ENCODE measurements at places on chromosomes 11 and 22.

DNA sequence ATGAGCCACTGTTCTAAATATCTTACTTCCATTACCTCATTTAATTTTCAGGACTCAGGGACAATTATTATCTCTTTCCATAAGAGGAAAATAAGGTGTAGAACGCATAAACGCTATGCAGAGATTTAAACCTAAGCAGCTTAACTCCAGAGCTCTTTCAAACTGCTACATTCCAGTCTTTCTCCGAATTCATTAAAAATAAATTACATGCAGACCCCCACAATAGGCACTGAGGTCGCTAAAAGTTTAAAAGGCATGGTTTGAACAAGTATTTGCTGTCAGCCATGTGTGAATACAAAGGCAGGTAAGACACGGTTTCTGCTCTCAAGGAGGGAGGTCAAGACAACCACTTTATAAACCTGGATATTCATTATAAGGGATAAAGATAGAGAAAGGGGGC lies 983 bp downstream of the NARS2 start:
- DNase-seq: no peak

DNA sequence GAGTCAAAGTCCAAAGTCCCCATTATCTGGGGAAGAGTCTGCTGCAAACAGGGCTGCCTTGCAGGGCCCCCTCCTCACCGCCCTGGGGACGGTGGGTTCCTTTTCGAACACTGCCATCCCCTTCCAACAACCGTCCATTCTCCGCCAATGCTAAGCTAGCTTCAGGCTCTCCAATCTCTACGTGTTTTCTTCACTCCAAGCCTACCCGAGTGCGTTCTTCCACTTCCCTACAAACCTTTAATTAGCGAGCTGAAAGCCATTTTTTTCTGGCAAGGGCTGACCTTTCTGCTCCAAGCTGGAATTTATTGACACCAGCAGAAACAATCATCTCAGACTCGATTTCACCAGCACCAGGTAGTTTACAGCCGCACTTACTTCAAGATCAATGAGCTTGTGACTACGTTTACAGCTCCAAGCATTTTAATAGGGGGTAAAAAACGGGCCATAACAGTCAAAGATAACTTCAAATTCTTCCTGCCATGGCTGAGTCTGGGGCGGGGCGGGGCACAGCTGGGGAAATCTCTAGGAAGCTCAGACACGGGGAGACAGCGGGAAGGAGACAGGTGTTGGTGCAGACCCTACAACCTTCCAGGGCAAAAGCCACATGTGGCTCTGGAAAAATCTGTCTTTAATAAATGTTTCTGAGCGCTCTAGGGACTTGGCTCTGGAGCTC lies 82.2 kb downstream of the PHF21B start:
- no peak for DNase-seq

DNA sequence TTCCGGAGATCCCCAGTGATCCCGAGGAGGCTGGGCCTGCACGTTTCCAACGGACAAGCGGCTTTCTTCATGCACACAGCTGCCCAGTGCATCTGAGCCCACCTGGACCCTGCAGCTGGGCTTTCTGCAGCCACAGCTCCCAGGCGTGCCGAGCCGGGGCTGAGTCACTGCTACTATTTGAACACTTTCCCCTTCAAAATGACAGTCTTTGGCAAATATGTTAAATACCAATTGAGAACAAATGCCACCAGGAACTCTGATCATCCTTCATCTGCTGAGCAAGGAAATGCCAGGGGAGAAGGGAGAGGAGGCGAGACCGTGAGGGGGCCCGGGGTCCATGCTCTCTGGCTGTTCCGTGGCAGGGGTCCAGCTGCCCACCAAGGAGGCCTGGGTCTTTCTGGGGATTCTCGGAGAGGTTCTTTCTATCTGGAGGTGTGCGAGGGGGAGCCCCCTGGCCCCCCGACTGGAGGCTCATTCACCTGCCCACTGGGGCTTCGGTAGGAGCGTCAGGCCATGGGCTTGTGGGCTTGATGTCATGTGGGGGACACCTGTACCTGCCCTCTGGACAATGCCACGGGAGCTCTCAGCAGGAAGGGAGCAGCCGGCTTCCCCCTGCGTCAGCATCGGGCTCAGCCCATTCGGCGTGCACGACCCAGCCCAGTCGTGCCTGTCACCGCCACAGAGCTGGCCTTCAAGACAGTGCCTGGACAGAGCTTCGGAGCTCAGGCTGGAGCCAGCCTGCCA lies 159.6 kb downstream of the CTTN start:
- DNase-seq: no peak

- no peak for DNase-seq
Measured at GRCh38 chr11:117517097-117517496, 189.4 kb downstream of the CEP164 start.

DNA sequence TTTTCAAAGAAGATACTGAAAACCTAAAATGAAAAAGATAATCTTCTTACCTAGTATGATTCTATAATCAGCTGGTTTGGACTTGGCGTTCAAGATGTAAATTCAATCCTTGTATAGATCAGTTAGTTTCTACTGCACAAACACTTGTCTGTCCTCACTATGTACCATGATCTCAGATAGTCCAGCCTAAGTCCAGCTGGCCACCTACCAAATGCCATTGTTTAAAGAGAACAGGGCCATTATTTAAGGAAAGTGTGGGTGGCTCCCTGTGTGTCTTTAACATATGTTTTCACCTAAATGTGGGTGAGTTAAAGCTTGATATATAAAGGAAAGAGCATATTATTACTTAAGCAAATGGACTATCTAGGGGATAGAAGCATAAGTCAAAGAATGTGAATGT lies 38.6 kb downstream of the BLID start:
- peak; percentile 52 for DNase-seq

DNA sequence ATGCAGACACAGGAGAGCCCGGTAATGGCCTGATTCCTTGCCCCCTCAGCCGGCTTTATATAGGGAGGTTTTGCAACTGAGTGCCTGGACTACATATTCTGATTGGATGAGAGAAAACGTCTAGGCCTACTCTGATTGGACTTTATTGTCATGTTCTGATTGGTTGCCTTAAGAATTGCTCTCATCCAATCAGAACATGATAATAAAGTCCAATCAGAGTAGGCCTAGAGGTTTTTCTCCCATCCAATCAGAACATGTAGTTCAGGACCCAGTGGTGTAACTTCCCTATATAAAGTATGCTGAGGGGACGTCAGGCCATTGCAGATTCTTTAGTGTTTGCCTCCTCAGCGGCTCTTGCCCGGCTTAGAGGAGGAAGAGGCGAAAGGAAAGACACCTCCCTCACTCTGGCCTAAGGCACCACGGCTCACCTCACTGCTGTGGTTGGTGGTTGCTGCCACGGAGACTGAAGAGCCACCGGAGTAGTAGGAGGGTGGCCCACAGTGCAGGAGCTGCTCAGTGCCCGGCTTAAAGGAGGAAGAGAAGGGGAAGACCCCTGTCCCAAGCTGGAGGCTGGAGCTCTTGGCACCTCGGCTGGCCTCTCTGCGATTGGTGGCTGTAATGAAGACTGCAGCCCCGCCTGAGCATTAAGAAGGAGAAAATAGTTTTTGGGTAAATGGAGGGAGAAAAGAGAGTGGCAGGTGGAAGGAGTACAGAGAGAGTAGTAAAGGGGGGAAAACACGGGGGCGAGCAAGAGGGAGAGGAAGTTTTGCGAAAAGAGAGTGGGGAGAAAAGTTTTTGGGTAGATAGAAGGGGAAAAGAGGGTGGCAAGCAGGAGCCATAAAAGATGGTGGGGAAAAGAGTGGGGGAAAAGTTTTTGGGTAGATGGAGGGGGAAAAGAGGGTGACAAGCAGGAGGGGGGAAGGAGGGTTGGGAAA lies 116.7 kb upstream of the SERPIND1 start:
- DNase-seq: no peak

DNA sequence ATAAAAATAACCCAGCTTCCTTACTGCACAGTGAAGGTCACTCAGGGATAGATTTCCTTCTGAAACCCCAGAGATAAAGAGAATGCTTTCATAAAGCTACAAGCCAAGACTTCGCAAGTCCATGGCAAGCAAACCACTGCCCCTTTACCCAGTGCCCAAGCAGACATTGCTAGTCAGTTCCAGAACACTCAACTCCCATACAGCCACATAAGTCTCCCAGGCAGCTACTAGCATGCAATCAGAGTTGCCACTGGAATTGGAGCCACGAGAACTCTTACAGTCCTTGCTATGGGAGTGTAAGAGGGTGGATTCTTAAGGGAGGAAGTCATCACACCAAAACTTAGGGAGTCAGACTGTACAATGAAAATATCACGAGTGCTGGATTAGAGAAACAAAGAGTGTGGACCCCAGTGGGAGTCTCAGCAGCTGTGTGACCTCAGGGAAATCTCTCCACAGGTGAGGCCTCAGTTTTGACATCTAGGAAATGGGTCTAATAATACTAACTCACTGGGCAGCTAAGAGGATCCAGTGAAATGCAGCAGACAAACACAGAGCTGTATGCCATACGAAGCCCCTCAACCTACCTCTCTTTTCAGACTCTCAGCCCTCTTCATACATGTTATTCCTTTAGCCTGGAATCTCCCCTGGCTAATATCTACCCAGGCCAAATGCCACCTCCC lies 526.6 kb downstream of the MN1 start:
- DNase-seq: no peak

- DNase-seq: no peak
Measured at GRCh38 chr11:97683733-97684132, 1293.9 kb downstream of the JRKL start.

GRCh38 chr11:134537296-134537695 lies 125.3 kb upstream of the B3GAT1 start:
- DNase-seq: no peak

DNA sequence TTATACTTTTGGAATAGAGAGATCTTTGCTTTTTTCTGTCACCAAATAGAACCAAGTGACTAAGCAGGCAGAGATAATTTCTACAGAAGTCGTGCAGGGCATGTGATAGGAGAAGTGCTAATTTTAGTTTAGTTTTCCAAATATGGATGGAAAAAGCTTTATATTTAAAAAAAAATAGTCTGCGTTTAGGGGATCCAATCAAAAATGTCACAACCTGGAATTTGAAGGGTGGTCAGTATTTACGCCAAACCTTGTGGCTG lies 165.7 kb downstream of the LDLRAD3 start:
- DNase-seq: no peak

DNA sequence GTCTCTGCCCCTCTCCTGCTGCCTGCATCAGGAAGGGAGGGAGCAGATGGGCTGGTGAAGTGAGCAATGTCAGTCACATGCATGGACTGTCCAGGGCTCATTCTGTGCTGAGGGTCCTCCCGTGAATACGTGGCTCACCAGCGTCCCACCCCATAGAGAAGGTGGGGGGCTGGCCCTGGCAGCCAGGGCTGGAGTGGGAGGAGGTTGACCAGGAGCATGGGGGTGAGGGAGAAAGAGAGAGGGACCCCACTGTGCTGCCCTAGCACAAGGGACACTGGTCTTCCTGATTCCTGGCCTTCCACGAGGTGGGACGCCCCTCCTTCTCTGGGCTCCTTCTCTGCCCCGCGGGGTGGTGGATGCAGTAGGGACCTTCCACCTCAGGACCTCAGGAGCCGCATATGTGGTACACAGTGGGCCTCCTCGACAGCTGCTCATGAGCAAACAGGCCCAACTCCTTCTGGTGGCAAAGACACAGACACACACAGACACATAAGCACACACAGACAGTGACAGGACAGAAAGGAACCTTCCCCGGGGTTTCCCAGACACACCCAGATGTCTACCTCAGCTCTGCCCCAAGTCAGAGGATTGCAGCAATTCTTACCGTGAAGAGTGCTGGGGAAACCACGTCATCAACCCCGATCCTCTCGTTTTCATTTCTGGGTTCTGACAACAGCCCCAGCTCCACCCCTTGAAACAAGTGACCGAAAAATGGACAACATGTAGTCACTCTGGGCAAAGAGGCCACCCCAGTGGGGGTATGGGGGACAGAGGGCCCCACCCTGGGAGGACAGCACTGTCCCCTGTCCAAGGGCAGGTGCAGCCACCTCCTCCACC lies 3.6 kb upstream of the APOBEC3A start:
- DNase-seq: no peak

GRCh38 chr11:7436657-7437056 lies 48.6 kb upstream of the OLFML1 start:
- no peak for DNase-seq

DNA sequence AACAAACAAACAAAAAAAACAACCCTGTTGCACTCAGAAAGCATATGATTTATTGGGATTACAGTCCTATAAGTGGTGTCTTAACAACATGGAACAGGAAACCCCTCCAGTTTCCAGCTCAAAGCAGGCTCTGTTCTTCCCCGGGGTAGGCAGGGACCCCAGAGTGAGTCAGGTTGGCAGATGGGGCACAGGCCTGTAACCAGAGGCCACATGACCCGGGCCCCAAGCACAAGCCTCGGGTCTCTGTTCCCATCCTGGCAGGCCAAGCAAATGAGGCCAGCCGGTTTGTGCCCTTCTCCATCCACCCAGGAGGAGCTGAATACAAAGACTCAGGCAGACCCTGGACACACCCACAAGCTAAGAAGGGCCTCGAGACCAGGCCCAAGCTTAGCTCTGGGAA lies 75.8 kb downstream of the NAT10 start:
- DNase-seq: no peak

GRCh38 chr22:35367331-35367886 lies 13.5 kb upstream of the HMOX1 start:
- DNase-seq: no peak

- no peak for DNase-seq
Measured at GRCh38 chr11:134669796-134670195, 257.8 kb upstream of the B3GAT1 start.

GRCh38 chr11:34748036-34748435 lies 127.1 kb downstream of the EHF start:
- DNase-seq: no peak

GRCh38 chr11:12128301-12128751 lies 17.9 kb downstream of the MICAL2 start:
- DNase-seq: no peak

DNA sequence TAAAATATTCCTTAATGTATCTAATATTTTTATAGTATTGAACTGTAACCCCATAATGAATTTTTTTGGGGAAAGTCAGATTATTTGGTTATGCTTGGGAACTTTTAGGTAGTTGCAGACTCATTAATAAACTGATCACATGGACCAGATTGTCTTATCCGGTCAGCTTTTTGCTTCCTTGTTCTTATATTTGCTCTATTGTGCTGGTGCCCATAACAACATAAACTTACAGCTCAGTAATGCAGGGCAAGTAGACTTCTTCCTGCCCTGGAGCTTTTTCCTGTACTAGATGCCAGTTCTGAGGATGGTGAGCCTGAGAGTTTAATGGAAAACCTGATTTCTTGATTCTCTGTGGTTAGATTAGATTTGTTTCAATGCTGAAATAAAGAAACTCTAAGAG lies 53.2 kb downstream of the MTMR3 start:
- DNase-seq: no peak

GRCh38 chr22:22513619-22514018 lies 5.1 kb upstream of the ZNF280B start:
- DNase-seq: no peak

DNA sequence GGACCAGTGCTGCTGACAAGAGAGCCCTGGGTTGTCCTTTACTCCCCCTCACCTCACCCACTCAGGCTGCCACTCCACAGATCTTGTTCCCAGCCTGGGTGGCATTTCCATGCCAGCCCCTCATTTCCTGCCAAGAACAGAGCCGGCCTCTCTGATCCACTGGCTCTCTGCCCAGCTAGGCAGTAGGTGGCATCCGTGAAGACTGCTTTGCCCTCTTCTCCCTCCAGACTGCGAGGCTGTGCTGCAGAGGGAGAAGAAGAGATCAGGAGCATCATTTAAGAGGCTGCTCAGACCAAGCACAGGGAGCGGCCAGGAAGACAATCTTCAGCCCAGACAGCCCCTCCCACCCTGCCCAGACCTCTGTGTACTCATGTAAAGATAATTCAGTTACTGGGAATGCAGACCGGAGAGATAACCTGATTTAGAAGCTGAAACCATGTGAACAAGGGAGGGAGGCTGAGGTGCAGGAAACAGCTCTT lies 126.9 kb upstream of the NCAM1 start:
- peak; percentile 74 for DNase-seq

Data from hippocampal formation (tissue), 2 donors.